ENCODE measurements at places on chromosomes 11 and 22.

GRCh38 chr11:68480852-68481510, 20.4 kb downstream of the PPP6R3 start:
- no peak for DNase-seq

- DNase-seq: peak; percentile 35
Observed at GRCh38 chr22:25759825-25760231, 17.8 kb downstream of the MYO18B start.

GRCh38 chr22:44196731-44197131, 16.0 kb downstream of the PARVG start:
- DNase-seq: no peak

GRCh38 chr11:61297341-61297740, 2.2 kb upstream of the VWCE start:
- DNase-seq: no peak

DNA sequence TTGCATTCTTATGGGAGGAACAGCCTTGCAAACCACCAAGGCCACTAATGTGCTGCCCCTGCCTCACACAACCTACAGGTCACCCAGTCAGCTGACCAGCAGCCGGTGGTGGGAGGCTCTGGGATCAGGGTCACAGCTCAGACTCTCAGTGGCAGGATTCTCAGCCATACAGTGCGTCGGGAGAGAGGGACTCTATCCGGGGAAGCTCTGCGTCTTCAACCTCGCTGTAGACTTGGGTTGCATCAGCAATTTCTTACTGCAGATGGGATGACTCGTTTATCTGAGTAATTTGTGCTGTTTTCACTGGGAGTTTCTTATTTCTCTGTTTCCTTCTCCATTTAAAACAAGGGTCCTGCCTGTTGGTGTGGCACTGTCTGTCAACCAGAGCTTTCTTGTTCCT, 257.7 kb downstream of the TBC1D22A start:
- no peak for DNase-seq

GRCh38 chr22:48665311-48665995, 1162.2 kb downstream of the BRD1 start:
- DNase-seq: no peak

GRCh38 chr11:45169310-45170072, 23.1 kb downstream of the PRDM11 start:
- no peak for DNase-seq

DNA sequence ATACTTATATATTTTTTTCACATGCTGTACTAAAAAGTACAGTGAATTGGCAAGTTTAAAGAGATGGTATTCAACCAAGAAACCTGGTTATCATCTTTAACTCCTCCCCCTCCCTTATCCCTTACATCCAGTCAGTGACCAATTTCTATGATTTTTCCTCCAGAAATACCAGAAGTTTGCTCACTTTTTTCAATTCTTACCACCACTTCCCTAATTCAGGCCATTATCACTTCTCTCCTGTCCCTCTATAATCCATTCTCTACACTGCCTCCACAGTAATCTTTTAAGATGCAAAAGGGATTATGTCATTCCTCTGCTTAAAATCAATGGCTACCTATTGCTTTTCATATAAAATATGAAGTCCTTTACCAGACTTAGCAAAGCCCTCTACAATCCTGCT, 62.8 kb downstream of the CEP57 start:
- DNase-seq: no peak

DNA sequence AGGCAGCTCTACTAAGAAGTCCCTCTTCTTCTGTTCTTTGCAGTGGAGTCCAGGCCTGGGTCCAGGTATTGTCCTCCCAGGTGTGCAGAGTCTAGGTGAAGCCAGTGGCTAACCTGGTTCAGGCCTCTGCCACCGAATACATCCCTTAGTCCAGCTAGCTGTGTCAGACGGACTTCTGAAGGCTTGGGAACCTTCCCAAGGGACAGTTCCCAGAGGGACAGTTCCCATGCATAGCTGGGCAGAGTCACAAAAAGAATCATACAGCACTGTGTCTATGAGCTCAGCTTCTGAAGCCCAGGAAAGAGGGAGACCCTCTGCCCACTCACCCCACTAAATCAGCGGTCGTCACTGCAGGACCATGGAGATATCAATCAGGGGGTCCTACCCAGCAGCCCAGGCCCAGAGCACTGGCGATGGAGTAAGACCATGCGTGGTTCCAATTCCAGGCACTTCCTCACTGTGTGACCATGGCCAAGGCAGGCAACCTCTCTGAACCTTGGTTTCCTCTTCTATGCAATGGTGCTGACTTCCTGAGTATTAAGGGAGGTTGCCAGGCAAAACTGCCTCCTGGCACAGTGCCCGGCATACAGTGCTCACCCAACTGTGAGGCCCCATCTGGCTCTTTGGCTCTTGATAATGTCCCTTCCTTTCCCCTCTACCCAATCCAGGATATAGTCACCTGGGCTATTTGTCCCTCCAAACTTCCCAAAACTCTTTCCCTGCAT, 3.4 kb downstream of the MS4A10 start:
- no peak for DNase-seq

GRCh38 chr11:102760344-102761035, 19.9 kb downstream of the MMP10 start:
- no peak for DNase-seq

DNA sequence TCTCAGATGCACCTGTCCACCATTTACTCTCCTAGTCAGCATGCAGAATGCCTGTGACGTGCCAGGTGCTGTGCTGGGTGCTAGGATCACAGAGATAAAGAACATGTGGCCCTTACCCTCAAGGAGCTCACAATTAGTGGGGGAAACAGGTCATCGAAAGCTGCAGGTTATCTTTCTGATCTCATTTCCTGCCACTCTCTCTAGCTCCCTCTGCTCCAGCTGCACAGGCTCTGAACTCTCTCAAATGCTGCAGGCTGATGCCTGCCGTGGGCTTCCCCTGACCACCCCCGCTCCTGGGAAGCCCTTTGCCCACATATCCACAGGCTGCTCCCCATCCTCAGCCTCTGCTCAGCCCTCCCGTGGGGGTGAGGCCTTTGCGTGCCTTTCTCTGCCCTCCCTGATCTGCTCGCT, 29.6 kb downstream of the SHANK3 start:
- DNase-seq: no peak

DNA sequence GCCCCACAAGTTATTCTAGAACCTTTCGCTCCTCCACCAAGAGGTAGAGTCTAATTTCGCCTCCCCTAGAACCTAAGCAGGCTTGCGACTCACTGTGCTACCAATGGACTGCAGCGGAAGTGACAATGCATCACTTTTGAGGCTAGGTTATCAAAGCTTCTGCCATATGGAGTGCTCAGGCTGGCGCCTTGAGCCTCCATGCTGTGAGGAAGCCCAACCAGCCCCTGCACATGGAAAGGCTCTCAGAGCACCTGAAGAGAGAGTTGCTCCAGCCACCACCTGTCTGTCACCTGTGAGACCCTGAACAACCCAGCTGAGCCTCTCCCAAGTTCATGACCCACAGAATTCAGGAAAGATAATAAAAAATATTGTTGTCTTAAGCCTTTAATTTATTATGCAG, 29.3 kb upstream of the CBX7 start:
- DNase-seq: no peak

DNA sequence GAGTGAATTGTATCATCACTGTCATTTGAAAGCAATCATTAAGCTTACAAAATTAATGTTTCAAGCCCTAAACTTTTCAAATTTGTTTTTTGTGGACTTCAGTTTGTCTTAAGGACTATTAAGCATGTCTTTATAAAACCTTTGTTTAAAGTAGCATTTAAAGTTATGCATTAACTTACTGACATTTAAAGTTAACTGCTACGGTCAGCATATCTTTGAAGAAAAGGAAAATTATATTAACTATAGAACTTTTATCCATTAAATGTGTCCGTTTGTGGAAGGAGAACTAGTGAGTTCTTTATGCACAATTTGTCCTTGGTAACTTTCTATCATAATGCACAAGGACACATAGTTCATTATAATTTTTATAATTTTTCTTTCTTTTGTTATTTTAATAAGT, 103.4 kb downstream of the FANCF start:
- no peak for DNase-seq

- no peak for DNase-seq
Observed at GRCh38 chr11:65121447-65121864, 478 bp downstream of the FAU start.

DNA sequence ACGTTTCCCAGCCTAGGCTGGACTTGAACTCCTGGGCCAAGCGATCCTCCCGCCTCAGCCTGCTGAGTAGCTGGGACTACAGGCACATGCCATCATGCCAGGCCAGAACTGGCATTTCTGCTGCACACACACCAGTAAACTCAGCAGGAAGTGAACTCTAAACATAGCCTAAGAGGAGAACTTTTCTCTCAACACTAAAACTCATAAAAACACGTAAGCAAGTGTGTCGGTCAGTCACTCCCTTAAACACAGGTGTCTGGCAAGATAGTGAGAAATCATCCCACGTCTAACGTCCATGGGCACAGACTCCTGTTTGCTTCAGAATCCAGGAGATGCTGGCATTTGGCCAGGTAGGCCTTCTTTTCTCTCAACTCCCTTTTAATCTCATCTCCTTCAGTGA, 104.8 kb downstream of the RPL27A start:
- DNase-seq: no peak

- DNase-seq: no peak
Observed at GRCh38 chr22:23008896-23009295, 61.4 kb upstream of the GNAZ start.

DNA sequence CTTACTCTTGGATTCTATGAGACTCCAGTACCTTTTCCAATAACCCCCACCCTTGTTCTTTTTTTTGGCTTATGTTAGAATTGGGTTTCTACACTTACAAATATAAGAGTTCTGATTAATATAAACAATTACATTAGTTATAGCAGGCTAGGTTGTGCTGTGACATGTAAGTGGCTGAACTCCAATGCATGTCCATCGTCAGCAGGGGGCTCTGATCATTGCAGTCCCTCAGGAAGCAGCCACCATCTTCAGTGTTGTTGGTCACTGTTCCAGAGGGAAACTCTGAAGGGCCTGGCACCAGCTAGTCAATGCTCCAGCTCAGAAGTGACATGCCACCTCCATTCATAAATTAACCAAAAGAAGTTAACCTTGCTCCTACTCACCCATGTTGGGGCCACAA, 5.6 kb downstream of the LIPT2 start:
- no peak for DNase-seq

GRCh38 chr11:118055966-118056365, 20.9 kb upstream of the TMPRSS4 start:
- DNase-seq: no peak

GRCh38 chr11:63854696-63855095, 15.8 kb downstream of the MARK2 start:
- no peak for DNase-seq

GRCh38 chr11:35166369-35167360, 27.7 kb downstream of the CD44 start:
- no peak for DNase-seq

Data from HuH-7.5 (cell line).